HCT116 (cell line): ENCODE measurements at places on chromosomes 16 and 17.

GRCh38 chr16:285146-286055 is 2.4 kb downstream of the PDIA2 start:
- DNase-seq = no peak

GRCh38 chr17:58215685-58216084 is 3.4 kb downstream of the MKS1 start:
- no peak for DNase-seq

DNA sequence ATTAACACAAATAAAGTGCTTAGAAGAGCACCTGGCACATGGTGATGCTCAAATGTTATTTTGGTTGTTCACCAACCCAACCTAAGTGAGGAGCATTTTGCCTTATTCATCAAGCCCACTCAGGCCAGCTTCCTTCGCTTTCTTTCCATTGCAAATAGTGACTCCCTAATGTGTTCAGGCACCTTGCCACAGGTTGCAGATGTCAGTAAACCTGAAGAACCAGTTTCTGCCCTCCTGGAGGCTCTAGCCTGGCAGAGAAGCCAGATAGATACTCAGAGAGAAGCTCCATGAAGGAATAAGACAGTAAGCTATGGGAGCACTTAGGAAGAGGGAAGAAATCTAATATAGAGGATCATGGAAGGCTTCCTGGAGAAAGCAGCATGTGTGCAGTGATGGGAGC is 23.9 kb downstream of the GPR139 start:
- DNase-seq = no peak

DNA sequence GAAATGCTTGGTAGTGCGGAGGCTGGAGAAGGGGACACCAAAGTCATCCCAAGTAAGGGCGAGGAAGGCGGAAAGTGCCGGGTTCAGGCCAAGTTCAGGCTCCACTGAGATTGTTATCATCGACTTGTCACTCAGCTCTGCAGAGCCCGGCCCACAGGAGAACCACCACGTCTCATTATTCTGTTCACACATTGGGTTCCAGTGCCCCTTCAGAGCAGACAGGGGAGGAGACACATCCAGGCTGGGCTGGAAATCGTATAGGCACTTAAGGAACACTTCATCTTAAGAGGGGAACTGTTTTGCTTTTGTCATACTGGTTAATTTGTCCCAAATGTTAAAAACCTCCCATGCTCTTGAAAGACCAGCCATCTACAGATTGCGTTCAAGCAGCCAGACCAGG is 118.3 kb upstream of the ADAMTS18 start:
- no peak for DNase-seq

GRCh38 chr16:88341551-88342290 is 41.0 kb upstream of the ZNF469 start:
- DNase-seq = no peak

DNA sequence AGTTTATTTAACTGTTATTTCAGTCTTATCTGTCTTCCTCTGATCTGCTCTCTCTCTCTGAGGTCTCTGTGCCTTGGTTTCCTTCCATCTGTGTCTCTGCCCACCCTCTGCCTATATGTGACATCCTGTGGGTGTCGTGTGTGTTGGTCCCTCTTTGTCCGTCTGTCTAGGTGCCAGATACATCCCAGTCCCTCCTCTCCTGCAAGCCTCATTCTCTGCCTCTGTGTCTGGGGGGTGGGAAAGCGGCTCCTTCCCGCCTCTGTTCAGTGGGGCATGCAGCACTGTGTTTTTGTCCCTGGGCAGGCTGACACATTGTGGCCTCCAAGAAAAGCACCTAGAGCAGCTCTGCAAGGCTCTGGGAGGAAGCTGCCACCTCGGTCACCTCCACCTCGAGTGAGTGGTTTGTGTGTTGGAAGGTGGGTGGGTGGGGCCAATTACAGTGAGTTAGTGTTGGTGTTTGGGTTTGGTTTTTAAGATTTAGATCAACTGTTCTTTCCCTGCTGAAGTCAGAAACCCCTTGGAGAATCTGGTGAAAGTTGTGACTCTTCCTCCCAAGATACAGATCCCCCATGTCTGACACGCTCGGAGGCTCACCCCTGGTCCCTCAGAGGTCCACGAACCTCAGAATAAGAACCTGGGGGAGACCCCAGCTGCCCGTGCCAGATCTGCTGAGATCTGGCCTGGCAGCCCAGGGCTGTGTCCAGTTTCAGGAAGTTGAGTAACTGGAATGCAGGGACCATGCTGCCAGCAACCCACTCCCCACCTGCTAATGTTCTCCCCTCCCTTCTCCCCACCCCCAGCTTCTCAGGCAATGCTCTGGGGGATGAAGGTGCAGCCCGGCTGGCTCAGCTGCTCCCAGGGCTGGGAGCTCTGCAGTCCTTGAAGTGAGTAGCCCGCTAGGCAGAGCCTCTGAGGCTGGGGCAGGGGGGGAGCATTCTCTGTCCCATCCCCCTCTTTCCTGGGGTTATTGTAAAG is 50.9 kb upstream of the CPNE2 start:
- no peak for DNase-seq

- DNase-seq = no peak
Measured at GRCh38 chr17:52048137-52048898, 110.2 kb downstream of the CA10 start.
